ENCODE measurements at places on chromosomes 7 and 10. TPM values are rescaled to one million over a fixed set of nuclear protein-coding genes. Genes with fewer than 3 reads are reported as not detected.

DNA sequence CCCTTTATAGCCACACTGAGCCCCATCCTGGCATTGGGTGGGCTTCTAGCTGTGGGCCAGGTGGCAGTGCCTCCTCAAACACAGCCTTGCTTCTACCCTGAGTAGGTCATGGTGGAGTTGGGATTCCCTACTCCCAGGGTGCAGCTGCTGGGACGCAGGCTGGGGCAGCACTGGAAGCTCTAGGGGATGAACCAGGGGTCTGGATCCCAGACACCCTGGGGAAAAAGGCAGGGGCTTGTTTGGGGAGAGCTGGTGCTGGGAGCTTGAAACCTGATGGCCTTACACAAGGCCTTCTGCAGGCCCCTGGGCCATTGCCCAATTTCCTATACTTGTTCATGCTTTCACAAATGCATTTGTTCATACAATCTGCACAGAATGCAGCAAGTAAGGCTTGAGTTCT, 103.7 kb upstream of the CTBP2 start:
- H3K36me3 ChIP-seq, result no peaks in the 10 kb centered on the region
- H3K4me3 ChIP-seq, result no peak overlapping the region
- DNase-seq, result no peak
- H3K27ac ChIP-seq, result no peak overlapping the region
- H3K27me3 ChIP-seq, result no peaks in the 10 kb centered on the region

HOXA7 gene
- total RNA-seq, result not detected

ASB15 gene
- not detected for total RNA-seq

TMEM176A gene
- not detected for total RNA-seq

- H3K4me3 ChIP-seq, result no peak overlapping the region
- no peak overlapping the region for H3K27ac ChIP-seq
- H3K36me3 ChIP-seq, result no peaks in the 10 kb centered on the region
- H3K4me1 ChIP-seq, result no peaks in the 10 kb centered on the region
- no peak for DNase-seq
- H3K27me3 ChIP-seq, result no peaks in the 10 kb centered on the region
Observed at GRCh38 chr10:121413951-121414350, 184.3 kb downstream of the FGFR2 start.

CPEB3 gene
- total RNA-seq, result 2.6 TPM

- H3K4me3 ChIP-seq, result no peak overlapping the region
- H3K4me1 ChIP-seq, result peaks cover 3% of the 10 kb centered on the region
- H3K36me3 ChIP-seq, result no peaks in the 10 kb centered on the region
- H3K27ac ChIP-seq, result no peak overlapping the region
- no peak for DNase-seq
Observed at GRCh38 chr7:12294701-12295100, 83.6 kb downstream of the TMEM106B start.

DNA sequence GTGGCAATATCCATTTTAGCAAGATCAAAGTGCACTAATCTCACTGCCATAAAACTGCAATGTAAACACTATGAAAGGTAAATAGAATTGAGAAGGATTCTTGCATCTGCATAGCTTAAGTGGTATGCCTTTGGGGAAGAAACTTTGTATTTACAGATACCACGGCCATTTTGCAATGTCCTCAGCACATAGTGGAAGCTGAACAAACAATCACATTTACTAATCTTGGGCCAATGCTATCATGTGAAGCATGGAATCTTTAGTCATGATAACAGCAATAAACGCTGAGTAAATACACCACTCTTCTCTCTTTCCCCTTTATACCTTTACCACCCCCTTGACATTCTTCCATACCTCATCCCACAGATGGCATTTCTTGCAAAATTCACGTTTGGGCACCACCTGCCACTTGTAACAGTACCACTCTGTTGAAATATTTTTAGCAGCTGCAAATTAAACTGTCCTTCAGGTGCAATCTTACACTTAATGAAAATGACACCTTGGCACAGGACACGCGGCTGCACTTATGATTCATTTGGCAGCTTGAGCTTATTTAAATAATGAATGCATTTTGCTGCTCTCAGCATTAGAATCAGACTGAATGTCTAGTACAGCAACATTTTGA, 171.8 kb downstream of the SEMA3A start:
- H3K4me1 ChIP-seq, result no peaks in the 10 kb centered on the region
- H3K36me3 ChIP-seq, result no peaks in the 10 kb centered on the region
- H3K27me3 ChIP-seq, result no peaks in the 10 kb centered on the region
- no peak overlapping the region for H3K4me3 ChIP-seq
- no peak for DNase-seq
